ENCODE measurements at places on chromosomes 11 and 22.

GRCh38 chr11:19200410-19201201 is 1.2 kb downstream of the CSRP3 start:
- DNase-seq, result no peak

DNA sequence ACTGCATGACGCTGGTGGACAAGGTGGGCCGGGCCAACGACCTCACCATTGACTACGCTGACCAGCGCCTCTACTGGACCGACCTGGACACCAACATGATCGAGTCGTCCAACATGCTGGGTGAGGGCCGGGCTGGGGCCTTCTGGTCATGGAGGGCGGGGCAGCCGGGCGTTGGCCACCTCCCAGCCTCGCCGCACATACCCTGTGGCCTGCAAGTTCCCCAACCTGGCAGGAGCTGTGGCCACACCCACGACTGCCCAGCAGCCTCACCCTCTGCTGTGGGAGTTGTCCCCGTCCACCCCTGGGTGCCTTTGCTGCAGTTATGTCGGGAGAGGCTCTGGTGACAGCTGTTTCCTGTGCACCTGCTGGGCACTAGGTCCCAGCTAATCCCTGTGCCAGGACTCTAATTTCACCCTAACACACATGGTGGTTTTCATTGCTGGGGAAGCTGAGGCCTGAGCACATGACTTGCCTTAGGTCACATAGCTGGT is 49.0 kb upstream of the PPP6R3 start:
- no peak for DNase-seq

- DNase-seq, result no peak
These were observed 165.8 kb downstream of the MAML2 start for GRCh38 chr11:96177146-96177545.

DNA sequence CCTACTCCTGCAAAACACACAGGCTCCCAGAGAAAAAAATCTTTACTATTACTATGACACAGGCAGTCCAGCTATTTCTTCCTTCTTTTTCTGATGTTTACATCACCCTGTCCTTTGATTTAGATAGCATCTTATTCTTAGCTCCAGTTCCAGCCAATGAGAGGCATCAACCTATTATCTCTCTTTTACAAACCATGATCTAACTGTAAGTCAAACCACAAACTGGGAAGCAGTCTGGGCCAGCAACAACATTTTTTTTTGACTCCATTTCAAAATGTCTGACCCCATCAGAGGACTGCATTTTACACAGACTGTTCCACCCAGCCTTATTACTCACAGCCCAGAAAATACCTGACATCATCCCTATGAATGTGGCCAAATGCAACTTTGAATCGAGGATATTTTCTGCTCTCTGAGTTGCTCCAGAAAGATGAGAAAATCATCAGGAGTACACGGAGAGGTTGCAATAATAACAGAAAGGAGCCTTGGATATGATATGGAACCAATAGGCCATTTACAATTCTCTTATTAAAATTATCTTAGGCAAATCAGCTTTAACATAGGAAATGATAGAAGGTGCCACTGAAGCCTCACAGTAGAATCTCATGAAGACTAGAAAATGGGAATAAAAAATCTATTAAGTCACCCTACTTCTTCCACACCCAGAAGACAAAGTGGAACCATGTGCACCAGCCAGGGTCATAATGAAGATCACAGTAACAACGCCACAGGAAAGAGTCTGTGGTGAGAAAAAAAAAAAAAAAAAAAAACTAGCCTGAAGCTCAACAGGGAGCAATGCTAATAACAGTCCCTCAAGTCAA is 21.2 kb downstream of the TBRG1 start:
- DNase-seq, result no peak

GRCh38 chr11:22536071-22536470 is 89.6 kb downstream of the FANCF start:
- no peak for DNase-seq

- peak; percentile 56 for DNase-seq
These were observed 47.0 kb upstream of the SUSD2 start for GRCh38 chr22:24134090-24134846.

DNA sequence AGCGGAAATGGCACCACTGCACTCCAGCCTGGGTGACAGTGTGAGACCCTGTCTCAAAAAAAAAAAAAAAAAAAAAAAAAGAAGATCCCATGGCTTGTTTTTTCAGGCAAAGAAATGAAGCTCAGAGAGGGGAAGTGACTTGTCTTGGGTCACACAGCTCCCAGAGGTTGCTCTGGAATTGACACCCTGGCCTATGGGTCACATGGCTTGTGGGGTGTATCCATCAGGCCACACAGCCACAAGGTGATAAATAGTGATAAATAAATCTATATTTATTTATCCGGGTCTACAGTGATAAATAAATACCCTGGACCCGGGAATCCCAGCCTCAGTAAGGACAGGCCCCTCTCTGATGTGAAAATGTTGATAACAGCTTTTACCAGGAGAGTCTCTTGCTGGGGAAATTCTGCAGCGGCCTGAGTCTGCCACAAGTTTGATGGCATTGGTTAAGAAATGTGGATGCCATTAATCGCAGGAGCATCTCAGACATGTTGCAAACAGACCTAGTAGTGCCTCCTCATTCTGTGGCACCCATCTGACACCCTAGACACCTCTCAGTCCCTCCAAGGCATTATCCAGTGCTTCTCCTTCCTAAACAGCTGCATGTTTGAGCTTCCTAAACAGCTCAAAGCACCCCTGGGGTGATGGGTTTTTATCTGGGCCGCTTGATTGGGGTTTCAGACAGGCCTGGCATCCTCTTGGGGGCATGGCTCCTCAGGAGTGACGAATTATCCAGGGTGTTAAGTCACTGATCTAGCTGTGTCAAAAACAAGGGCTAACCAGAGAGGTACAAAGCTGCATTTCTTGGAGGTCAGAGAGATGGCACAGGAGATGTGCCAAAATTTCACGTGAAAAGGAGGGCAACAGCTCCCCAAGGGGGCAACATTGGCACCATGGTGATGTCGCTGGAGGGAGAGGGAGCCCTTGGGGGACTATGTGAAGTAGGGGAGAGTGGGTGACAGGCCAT is 1.9 kb upstream of the EMID1 start:
- DNase-seq, result no peak

GRCh38 chr11:46383974-46384701 is 2.7 kb downstream of the MDK start:
- no peak for DNase-seq
